Left lung (tissue), 14 donors: ENCODE measurements at places on chromosomes 2 and 18.
A peak's percentile ranks its signal among the peaks of the same experiment; 100 is the strongest.

DNA sequence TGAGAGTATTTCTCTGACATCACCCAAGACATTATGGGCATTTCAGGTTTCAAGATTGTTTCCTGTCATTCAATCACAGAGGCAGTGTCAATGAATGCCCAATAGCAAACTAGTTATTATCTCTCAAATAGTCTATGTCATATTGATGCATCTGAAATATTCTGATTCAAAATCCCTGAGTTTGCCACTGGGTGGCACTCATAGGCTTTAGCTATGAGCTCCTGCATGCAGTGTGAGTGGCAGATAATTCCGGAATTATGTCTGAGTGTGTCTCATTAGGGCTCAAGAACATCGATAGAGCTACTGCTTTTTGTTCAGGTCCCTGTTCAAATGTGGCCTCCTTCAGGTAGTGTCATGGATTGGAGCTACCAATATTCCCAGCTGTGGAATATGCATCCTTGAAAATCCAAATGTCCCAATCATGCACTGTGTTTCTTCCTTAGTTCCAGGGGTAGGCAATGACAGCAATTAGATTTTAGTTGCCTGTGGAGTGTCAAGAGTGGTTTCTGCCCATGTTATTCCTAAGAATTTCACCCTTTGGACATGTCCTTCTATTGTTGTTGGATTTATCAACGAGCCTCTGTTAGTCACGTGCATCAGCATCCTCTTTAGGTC lies 7.8 kb upstream of the OR6B3 start:
- peak; percentile 42 for DNase-seq

DNA sequence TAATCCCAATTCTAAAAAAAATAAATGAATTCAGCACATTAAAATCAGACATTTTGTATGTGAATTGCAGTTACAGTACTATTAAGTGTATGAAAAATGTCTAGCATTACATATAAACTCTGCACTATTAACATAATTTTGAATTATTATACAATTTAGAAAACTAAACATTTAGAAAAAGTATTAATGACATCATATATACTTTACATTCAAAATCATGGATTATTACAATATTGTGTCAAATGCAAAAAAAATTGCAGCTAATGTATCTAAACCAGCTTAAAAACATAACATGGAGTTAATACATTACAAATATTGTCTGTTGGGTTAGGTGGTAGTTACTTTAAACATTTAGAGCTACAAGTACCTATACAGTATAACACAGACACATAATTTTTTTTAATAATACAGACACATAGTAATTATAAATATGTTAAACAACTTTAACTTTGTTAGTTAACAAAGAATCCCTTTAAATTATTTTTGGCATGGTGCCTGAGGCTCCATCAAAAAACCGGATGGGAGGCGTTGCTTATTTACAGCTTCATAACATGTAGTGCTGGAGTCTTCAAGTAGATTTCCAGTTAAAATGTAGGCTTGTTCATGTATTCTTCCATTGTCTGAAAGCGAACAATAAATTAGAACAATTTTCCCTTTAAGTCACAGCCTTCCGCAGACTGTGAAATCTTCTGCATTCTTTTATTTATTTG lies 79.1 kb downstream of the AP1S3 start:
- no peak for DNase-seq

DNA sequence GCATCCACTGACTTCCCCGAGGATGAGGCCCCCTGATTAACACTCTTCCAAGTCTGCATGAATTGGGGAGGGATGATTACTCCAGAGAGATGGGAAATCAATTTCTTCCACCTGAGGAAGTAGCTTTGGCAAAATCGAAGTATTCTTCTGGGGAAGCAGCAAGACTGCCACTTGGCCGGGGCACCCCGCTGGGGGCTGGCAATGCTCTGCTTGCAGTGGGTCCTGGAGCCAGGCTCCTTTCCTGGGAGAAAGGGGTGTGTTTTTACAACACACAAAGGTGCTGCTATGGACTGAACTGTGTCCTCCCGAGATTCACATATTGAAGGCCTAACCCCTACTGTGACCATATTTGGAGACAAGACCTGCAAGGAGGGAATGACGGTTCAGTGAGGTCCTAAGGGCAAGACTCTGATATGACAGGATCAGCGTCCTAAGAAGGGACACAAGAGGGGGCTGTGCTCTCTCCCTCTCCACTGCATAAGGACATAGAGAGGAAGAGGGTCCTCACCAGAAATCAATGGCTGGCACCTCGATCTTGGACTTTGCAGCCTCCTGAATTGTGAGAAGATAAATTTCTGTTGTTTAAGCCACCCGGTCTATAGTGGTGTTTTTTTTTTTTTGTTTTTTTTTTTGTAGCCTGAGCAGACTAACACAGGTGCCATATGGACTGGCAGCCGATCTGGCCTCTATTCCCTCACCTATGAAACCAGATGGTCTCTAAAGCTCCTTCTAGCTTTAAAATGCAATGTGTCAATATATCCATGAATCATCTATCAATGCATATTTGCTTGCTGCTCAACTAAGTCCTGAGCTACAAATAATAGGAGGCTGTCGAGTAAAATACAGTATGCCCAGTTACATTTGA lies 3.6 kb upstream of the SMARCAL1 start:
- DNase-seq: no peak

DNA sequence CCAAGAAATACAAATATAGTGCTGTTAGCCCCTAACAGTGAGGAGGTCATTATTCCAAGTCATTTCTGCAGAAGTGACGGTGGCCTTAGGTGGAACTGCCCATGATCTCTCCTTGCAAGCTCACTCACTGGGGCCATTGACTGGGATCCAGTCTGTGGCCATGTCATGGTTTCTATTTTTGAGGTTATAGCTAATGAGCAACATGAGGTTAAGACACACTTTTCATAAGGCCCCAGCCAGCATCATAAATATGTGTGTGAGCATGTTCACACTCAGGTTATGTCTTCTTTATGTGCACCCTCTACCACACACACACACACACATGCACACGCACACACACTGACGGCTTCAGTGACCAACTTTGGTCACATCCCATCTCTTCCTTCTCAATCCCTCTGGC lies 484 bp downstream of the AFF3 start:
- no peak for DNase-seq

- no peak for DNase-seq
Measured at GRCh38 chr18:27991391-27991790, 185.5 kb downstream of the CDH2 start.

- no peak for DNase-seq
Measured at GRCh38 chr2:134119117-134119712, 134.7 kb upstream of the MGAT5 start.

- DNase-seq: no peak
Measured at GRCh38 chr2:72554381-72554780, 271.5 kb downstream of the EXOC6B start.

DNA sequence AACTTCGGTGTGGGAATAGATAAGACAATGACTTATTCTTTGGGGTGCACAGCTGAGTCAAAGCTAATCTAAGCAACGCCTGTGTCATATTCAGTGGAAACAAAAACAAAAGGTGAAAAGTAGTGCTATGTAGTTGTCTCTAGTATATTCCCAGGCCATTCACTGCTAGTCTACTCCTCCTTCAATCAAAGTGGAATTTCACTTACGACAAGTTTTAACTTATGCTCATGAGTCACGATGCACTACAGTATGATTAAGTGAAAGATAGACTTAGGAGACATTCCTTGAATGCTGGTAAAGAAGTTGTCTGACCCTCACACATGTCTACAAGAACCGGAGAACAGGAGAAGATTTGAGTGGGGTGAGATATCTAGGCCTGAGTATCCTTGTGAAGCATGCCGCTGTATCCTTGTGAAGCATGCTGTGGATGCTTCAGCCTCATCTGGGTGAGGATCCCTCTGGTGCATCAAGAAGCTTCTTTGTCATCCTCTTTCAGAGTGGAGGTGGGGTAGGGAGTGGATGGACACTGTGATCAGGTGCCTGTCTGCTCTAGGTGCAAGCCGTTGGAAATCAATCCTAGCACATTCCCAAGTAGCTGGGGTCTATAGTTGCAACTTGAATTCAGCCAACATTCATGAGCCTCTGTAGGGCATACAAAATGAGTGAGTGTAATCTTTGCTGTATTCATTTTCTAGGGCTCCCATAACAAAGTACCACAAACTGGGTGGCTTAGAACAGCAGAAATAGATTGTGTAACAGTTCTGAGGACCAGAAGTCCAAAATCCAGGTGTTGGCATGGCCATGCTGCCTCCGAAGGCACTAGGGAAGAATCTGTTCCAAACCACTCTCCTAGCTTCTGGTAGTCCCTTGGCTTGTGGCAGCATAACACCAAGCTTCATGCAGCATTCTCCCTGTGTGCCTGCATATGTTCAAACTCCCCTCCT lies 173.5 kb upstream of the FN1 start:
- DNase-seq: no peak

- DNase-seq: no peak
Measured at GRCh38 chr2:196607073-196607472, 32.4 kb upstream of the CCDC150 start.

DNA sequence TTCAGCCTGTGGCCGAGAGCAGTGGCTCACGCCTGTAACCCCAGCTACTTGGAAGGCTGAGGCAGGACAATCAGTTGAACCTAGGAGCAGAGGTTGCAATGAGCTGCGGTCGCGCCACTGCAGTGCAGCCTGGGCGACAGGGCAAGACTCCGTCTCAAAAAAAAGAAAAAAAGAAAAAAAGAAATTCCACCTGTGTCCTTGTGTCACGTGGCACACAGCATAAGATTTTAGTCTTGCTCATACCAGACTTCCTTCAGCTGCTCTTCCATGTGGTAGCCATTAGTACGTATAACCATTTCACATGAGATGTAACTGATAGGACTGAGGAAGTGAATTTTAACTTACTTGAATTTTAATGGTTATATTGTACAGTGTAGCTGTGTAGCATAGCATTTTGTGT lies 4.0 kb downstream of the NOP58 start:
- DNase-seq: no peak

DNA sequence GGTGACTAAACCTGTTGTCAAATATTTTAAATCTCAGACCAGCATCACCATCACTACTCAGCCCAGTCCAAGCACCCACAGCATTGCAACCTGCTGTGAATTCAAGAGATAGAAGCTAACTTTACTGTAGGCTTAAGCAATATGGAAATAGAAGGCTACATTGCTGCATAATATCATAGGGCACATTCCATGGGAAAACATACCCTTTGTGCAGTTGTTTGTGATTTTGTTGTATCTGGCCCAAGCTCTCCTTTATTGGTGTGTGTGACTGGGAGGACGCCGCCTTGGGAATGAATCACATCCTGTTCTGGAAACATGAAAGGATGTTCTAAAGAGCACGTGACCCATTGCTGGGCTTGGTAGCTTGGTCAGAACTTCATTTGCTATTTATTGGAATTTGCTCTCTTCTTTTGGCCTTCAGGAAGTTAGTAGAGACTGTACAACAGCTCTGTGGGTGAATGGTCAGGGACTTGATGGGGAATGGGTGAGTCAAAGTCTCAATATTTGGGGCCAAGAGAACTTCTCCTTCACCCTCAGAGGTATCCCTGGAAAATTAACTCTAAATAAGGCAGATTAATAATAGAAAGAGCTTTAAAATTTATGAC lies 106.8 kb upstream of the SERPINE2 start:
- no peak for DNase-seq

DNA sequence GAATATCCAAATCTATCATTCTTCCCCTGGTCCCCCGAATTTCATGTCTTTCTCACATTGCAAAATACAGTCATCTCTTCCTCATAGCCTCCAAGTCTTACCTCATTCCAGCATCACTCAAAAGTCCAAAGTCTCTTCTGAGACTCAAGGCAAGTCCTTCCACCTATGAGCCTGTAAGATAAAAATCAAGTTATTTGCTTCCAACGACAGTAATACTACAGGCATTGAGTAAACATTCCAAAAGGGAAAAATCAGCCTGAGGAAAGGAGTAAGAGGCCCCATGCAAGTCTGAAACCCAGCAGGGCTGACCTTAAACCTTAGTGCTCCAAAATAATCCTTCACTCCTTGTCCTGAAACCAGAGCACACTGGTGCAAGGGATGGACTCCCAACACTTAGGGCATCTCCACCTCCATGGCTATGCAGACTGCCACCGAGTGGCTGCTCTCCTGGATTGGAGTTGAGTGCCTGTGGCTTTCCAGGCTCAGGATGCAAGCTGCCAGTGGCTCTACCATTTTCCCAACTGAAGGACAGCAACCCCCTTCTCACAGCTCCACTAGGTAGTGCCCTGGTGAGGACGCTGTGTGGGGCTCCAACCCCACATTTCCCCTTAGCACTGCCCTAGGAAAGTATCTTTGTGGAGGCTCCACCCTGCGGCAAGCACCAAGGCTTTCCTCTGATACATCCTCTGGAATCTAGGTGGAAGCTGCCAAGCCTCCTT lies 16.3 kb downstream of the DTNA start:
- no peak for DNase-seq

GRCh38 chr2:24712296-24712695 lies 80.9 kb downstream of the PTRHD1 start:
- DNase-seq: no peak

- no peak for DNase-seq
Measured at GRCh38 chr2:224781400-224781799, 65.2 kb upstream of the CCDC195 start.

DNA sequence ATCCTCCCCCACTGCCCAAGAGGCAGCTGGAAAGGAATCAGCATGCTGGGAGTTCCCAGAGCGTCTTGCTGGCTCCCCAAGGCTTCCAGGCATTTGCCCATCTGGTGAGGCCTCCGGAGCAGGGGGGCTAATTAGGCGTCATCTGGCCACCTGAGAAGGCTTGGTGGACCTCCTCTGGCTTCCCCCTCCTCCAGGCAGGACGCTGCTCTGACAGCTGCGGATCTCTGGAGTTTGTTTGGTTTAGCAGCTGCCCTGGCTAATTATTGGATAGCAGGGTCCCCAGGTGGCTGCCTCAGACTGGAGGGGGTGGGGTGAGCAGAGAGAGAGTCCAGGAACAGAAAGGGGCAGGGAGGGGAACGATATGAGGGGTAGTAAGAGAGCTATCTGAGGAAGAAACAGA lies 425.2 kb upstream of the MEX3C start:
- DNase-seq: no peak

DNA sequence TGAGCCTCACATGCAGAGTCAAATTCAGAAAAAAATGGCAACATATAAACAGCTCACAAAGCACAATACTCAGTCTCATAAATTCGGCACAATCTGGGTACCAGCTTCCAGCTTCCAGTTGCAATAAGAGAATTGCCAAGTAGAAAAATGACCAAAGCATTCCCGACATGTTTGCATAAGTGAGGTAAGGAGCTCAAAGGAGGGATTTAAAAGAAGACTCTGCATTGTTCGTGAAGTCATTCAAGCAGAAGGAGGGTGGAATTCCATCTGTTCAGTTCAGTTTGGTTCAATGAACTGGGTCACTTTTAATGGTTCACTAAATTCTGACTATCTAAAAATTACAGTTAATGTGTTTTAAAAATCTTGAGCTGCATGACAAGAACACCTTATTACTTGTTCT lies 106.7 kb upstream of the KLHL14 start:
- DNase-seq: no peak

- DNase-seq: no peak
Measured at GRCh38 chr2:69946351-69947324, 14.8 kb downstream of the ASPRV1 start.

- DNase-seq: no peak
Measured at GRCh38 chr2:1451422-1451821, 38.2 kb downstream of the TPO start.

GRCh38 chr2:191559569-191559968 lies 118.4 kb upstream of the NABP1 start:
- DNase-seq: no peak

- DNase-seq: peak; percentile 64
Measured at GRCh38 chr2:9820020-9820973, 23.0 kb upstream of the TAF1B start.
